ENCODE measurements at places on chromosomes 2 and 18.
A peak's percentile ranks its signal among the peaks of the same experiment; 100 is the strongest.

DNA sequence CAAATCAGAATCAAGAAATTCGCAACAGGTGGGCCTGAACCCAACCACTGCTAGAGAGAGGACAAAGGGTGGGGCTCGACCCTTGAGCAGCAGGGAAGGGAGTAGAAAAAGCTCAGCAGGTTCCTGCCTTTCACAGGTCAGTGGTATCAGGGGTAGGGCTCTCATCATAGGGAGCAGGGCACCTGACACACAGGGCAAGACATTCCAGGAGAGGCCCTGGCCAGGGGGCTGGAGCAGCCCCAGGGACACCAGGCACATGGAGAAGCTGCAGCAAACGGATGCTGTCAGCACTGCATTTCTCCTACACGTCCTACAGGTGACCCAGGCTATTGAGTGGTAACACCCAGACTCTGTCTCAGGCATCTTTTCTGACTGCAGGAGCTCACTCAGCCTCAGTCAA lies 17.2 kb upstream of the MLPH start:
- no peak for DNase-seq

GRCh38 chr2:216648105-216648504 lies 14.9 kb downstream of the IGFBP2 start:
- no peak for DNase-seq

- DNase-seq = peak; percentile 57
Measured at GRCh38 chr2:85255456-85255812, 72.4 kb downstream of the TGOLN2 start.

- DNase-seq = no peak
Measured at GRCh38 chr2:229033816-229034215, 237.3 kb downstream of the PID1 start.

- DNase-seq = no peak
Measured at GRCh38 chr2:9258501-9258900, 51.9 kb downstream of the ASAP2 start.

DNA sequence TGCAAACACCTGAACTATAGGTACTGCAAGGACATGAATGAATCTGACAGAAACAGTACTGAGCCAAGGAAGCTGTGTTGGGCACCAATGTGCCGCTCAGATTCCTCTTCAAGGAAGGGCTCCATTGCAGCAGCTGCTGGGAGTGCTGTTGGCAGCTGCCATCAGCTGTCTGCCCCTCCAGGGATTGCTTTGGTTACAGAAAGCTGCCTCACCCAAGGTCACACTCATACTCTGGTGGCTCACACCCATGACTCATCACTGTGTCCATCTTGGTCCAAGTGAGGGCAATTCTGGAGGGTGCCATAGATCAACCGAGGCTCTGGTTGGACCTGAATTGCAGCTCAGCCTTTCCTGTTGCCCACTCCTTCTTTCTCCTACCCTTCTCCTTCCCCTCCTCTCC lies 24.4 kb upstream of the TRPM8 start:
- no peak for DNase-seq

GRCh38 chr2:231399046-231399852 lies 3.7 kb downstream of the B3GNT7 start:
- DNase-seq = no peak

DNA sequence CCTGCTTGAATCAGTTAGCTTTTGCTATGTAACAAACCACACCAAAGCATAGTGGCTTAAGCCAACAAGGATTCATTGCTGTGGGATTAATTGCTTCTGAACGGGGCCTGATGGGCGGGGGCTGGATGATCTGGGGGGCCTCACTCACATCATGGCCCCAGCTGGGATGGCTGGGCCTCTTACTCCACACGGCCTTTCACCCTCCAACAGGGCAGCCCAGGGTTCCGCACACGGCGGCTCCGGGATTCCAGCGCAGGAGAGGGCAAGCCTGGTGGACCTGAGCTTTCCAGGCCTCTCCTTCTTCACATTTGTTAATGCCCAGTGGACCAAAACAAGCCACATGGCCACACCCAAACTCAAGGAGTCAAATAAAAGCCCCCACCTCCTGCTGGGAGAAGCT lies 86.3 kb upstream of the PHLPP1 start:
- no peak for DNase-seq

DNA sequence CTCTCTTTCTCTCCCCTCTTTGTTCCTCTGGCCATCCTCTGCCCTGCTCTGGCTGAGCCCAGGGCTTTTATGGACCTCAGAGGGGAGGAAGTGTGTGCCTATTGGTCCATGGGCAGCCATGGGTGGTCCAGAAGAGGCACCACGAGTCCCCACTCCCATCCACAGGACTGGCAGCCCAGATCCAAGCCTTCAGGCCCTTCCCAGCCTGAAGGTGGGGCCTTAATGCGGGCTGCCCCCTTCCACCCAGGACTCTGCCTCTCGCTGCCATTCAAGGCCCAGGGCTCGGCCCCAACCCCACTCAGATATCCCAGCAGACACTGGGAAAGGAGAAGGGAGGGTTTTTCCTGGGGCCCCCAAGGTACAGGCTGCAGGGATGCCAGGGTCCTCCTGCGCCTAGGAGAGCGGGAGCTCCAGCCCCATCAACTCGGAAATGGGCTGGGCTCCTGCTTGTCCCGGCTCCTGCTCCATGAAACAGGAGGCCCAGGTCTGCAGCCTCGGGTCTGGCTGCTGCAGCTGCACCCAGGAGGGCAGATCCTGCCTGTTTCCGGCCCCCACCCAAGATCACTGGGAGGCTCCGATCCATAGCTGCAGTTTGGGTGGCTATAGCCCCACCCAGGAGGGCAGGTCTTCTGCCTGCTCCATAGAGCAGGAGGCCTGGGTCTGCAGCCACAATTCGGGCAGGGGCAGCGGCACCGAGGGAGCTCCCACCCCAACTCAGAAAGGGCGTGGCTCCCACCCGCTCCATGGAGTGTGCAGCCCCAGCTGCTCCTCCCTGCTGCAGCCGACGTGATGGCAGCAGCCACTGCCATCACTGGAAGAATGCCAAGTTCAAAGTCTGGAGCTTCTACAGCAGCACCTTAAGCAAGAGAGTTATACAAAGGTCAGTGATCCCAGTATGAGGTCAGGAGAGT lies 116.6 kb upstream of the RBBP8 start:
- DNase-seq = no peak

- no peak for DNase-seq
Measured at GRCh38 chr2:124805060-124805459, 780.0 kb downstream of the CNTNAP5 start.

GRCh38 chr18:58793361-58793760 lies 71.3 kb upstream of the ZNF532 start:
- DNase-seq = no peak

- no peak for DNase-seq
Measured at GRCh38 chr18:72329533-72329932, 214.6 kb downstream of the CBLN2 start.

DNA sequence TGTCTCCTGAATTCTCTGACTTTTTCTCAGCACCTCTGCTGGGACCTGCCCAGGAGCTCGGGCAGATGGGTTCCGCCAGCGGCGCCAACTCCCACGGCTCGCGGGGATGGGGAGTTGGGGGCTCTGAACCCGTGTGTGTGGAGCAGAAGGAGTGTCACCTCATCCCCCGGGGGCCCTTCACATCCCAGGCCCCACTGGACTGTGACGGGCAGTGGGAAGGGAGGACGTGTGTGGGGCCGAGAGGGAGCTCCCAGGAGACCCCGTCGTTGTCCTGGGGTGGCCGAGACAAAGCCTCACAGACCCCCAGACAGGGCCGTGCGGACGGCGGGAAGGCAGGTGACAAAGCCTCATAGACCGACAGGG lies 130.0 kb upstream of the CTDP1 start:
- no peak for DNase-seq

DNA sequence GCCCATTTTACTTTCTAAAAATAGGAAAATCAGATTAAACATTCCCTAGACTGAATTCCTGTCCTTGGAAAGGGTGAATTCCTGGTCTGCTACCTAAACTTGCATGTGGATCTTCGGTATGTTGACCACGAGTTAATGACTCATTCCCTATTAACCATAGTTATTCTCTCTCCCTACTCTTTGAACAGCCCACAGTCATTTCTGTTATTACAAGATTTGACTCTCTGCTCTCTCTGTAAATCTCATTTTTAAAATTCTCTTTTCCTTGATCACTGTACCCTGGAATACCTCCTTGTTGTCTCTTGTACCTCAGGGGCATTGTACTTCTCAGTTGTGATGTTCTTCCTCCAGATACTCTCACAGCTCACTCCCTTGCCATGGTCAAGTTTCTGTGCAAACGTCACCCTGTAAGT lies 92.0 kb upstream of the GULP1 start:
- DNase-seq = no peak

DNA sequence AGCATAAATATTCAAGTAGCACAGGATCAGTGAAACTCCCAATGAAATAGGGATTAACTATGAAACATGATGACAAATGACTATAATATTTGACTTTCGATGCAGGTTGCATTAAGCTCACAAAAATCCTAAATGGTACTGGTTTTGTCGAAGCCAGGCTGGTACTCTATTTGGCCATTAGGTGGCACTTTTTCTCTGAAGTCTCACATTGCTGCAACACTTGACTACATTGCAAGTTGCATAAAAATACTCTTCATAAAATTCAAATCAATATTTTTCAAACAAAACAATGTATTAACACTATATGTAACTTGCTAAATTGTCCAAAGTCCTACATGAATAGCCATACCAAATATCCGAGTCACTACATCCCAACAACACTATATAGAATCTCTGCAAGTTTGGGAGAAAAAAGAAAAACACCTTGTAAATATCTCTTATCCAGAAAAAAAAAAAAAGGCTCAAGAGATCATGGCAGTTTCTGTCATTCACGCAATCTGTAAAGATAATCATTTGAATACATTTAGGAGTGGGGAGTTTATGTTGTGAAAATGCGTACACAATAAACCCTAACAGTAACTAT lies 9.5 kb downstream of the RTTN start:
- DNase-seq = no peak

GRCh38 chr2:219388907-219389156 lies 1.1 kb upstream of the DNPEP start:
- no peak for DNase-seq

DNA sequence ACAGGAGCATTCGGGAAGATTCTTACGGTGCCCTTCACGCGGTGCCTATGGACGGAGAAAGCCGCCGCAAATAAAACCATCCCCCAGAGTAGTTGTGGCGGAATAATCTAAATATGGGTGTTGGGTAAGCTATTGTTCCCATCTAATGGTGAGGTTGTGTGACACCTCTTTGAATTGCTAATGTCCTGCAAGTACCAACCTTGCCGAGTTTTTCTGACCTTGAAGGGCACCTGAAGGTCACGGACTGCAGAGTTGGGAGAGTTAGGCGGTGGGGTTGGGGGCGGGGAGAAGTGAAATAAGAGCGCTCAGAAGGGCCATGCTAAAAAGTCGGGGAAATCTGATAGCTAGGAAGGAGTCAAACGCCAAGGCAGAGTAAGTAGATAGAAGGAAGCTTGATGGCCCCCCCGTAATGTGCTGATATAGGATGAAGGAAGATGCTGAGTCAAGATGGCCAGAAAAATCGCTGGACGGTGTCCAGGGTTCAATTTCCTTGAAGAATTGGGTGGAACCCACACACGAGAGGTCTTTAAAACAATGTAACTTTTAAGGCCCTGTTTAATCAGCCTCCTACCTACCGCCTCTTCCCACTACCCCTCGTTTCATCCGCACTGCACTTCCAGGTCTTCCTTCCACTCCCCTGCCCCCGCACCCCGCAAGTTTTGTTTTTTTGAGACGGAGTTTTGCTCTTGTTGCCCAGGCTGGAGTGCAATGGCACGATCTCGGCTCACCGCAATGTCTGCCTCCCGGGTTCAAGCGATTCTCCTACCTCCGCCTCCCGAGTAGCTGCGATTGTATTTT lies 600 bp downstream of the KATNAL2 start:
- peak; percentile 28 for DNase-seq

DNA sequence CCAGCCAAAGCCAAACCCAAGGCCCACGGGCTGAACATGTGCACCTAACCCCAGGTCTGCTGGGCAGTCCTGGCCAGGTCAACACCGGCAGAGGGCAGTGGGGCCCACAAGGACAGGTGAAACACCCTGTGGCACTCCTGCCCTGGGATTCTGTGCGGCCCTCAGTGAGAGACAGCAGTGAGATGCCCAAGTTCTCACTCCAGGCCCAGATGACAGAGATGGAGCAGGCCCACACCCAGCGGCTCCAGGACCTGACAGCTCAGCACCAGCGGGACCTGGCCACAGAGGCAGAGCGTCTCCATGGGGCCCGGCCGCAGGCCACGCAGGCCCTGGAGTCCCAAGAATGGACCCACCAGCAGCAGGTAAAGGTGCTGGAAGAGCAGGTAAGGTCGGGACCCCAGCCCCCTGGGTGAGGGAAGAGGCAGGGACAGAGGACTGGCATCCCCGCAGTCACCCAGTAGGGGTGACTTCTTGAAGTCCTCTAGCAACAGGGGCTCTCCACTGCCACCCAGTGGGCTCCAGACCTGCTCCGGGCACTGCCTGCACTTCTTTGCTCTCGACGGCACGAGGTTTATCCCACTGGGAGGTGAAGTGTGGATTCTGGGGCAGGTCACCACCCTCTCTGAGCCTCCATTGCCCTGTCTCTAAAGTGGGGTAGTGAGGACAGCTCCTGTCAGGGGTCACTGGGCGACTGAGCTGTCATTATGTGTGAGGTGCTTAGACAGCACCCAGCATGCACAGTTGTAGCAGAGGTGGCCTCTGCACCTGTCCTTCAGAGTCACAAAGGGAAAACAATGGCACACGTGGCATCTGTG lies 8.8 kb upstream of the SNED1 start:
- DNase-seq = peak; percentile 61

GRCh38 chr18:69830189-69830588 lies 117.5 kb downstream of the CD226 start:
- no peak for DNase-seq

DNA sequence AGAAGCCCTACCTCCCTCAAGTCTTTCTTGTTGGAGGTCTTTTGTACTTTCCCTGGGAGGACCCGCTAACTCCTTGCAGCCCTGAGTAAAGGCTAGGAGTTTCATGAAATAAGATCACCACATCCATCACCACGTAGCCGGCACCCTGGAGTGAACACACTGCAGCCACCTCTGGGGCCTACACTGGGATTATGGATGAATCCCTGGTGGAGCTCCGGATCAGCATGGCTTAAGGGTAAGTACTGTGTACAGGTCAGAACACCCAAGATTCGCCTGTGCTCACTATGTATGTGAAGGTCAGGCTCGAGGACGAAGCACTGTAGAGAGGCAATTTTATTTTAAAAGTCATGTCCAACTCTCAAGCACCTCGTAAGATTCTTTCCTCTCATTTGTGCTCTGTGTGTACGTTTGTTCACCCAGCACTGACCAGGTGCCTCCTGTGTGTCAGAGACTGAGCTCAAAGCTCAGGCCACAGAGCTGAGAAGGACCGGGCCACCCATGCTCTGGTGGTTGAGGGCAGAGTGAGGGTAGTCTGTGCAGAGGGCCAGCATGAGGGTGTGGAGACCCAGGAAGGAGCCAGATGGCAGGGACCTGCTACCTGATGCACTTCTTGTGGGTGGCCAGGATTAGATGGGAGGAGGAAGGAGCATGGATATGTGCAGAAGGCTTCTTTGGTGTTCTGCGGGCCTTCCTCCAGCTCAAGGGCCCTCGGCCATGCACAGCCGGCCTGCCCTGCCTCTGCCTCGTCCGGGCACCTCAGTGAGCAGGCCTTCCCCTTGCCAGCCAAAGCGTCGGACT lies 66.7 kb upstream of the TFCP2L1 start:
- DNase-seq = no peak
